ENCODE measurements at places on chromosomes 12 and 14.

DNA sequence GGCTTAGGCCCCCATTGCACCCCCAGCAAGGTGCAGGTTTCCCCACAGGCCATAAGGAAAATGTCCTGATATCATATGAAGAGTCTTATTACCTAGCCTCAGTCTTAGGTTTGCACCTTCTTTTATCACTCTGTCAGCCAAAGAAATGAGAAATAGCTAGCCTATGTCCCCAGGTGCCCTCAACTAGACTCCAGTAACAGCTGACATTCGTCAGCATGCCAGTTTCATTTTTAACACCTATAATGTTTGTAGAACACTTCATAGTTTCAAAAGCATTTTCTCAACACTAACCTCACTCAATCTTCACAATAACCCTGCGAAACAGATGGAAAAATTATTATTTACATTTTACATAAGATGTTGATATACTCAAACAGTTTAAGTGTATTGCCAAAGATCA, 24.0 kb upstream of the OR10P1 start:
- DNase-seq = no peak

DNA sequence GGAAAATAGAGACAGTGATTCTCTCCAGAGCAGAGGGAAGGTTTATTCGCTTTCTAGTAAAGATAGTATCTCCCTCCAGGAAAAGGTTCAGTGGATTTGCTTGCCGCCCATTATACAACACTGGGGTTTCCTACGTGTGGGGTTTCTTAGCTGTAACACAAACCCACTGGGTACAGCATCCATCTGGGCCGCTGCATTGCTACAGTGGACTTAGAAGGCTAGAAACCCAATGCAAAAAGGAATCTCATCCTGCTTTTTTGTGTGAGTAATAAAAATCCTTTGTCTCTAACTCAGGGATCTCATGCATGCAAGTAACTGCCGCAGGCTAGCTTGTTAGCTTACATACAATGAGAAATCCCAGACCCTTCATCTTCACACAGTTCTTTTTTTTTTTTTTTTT, 67.1 kb upstream of the BCL2L14 start:
- DNase-seq = no peak

DNA sequence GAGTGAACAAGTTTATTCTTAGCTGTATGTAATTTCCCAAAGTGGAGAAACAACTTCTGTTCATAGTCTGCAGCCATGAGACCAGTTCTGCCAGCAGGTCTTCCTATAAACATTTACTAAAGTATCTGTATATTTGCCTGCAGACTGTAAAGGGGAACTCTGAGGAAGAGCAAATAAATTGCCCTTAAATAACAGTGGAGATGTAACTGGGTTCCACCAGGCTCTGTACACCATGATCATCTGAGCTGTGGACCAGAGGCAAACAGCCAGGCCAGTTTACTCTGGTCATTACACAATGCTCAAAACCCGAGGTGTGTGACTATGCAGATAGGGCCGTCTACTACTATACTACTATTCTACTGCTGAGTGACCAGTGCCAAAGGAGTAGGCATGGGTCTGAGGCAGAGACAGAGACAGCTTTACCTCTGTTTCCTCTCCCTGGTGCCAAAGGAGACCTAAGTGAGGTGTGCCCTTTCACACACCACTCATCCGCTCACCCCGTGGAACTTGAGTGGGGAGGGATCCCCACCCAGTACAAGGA, 21.1 kb upstream of the CERS5 start:
- DNase-seq = no peak

- DNase-seq = no peak
Measured at GRCh38 chr12:31560516-31560915, 30.4 kb downstream of the DENND5B start.

GRCh38 chr12:72102150-72102549, 163.5 kb downstream of the TPH2 start:
- DNase-seq = no peak

DNA sequence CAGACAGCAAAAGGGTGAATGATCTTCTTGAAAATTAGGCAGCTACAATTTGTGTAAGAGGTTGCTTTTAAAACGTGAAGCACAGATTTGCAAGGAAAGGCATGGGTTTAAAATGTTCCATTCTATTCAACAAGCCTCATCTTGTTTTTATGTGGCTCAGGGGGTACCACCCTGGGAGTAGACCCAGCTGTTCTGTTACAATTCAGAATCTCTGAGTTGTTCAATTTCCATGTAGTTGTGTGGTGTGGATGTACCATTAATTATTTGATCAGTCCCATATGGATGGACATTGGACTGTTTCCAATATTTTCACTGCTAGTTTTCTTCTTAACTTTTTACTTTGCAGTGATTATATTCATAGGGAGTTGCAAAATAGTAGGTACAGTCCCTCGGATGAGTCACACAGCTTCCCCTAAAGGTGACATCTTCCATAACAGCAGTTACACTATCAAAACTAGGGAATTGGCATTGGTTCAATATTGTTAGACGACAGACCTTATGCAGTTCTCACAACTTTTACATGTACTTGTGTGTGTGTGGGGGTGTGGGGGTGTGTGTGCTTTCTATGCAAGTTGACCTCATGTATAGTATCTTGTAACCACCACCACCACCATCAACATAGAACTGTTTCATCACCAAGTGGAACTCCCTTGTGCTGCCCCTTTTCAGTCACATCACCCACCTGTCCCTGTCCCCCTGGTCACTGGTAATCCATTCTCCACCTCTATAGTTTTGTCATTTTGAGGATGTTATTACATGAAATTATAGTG, 59.0 kb upstream of the CAPRIN2 start:
- DNase-seq = no peak

GRCh38 chr12:115451780-115452736, 768.1 kb upstream of the TBX3 start:
- no peak for DNase-seq

- no peak for DNase-seq
Measured at GRCh38 chr14:62854951-62855350, 190.3 kb downstream of the KCNH5 start.

DNA sequence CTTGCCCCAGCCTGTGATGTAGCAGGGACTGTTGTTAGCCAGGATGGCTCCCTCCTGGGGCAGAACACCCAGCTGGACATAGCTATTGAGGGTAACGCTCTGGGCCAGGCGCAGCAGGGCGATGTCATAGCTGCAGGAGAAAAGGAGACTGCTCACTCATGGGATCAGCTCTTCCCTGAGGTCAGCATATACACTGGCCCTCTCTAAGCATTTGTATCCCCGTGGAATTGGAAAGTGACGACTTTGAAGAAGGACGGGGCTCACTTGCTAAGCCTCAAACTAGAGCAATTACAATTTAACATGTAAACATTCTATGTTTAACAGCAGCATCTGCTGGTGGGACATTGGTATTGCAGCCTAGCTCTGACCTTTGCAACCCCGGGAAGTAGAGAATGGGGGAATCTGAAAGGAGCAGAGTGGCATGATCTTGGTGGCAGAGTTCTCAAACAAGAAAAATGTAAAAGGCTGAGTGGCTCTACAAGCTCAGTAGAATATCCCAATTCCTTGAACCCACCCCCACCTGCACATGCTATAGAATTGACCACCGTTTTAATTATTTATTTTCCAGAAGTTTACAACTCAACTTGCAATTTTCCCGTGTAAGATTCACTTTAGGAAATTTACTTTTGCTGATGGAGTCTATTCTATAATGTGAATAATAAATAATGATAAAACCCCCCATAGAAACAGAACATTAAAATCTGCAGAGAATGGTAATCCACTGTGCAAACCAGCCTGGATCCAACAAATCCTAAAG, 5.0 kb downstream of the CELA1 start:
- peak; percentile 50 for DNase-seq

- no peak for DNase-seq
Measured at GRCh38 chr14:39843881-39844280, 411.6 kb upstream of the FBXO33 start.

GRCh38 chr12:108442067-108442466, 73.0 kb upstream of the FICD start:
- peak; percentile 84 for DNase-seq

DNA sequence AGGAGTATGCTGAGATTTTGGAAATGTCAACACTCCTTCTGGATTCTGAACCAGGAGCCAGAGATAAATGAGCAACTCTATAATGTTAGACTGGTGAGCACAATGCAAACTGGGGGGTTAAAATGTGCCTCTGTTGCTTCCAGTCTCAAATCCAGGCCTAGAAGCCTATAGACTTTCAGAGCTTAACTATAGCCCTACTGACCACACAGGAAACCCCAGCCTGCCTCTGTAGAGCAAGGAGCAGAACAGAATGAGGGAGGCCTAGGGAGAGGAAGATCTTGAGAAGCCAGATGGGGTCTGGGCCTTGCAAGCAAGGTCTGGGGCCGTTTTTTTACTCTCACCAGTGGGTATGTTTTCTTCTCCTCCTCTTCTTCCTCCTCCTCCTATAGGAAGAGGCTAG, 225.4 kb upstream of the KITLG start:
- no peak for DNase-seq

DNA sequence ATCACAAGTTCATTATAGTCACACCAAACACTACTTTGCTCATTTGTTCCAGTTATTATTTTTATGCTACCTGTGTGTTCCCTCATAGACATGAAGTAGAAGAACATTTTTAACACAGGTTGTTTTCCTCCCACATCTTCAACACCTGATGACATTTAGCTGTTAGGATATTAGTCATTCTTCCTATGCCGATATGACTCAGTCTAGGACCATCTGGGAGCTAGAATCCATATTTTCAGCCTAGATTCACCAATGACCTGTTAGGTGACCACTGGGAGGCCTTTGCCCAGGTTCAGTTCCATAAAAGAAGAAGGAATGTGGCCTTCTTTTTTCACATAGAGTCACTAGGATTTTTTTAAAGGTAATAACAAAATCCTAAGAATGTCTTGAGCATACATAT, 222.8 kb downstream of the C12orf42 start:
- DNase-seq = no peak

GRCh38 chr12:32290411-32290810, 108.9 kb upstream of the FGD4 start:
- no peak for DNase-seq

DNA sequence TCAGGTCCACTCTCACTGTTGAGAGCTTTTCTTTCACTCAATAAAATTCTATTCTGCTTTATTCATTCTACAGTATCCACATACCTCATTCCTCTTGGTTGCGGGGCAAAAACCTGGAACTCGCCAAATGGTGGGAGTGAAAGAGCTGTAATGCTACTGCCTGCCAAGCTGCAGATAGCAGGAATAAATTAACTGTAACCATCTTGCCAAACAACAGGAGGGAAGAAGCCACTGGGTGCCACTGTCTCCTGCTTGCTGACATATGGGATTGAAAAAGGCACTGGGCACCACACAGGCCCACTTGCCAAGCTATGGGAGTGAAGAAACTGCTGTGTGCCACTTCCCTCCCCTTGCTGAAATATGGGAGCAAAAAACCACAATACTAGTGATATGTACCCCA, 111.9 kb upstream of the CNTN1 start:
- DNase-seq = no peak

- DNase-seq = no peak
Measured at GRCh38 chr14:23358553-23359166, 6.0 kb upstream of the SLC22A17 start.

DNA sequence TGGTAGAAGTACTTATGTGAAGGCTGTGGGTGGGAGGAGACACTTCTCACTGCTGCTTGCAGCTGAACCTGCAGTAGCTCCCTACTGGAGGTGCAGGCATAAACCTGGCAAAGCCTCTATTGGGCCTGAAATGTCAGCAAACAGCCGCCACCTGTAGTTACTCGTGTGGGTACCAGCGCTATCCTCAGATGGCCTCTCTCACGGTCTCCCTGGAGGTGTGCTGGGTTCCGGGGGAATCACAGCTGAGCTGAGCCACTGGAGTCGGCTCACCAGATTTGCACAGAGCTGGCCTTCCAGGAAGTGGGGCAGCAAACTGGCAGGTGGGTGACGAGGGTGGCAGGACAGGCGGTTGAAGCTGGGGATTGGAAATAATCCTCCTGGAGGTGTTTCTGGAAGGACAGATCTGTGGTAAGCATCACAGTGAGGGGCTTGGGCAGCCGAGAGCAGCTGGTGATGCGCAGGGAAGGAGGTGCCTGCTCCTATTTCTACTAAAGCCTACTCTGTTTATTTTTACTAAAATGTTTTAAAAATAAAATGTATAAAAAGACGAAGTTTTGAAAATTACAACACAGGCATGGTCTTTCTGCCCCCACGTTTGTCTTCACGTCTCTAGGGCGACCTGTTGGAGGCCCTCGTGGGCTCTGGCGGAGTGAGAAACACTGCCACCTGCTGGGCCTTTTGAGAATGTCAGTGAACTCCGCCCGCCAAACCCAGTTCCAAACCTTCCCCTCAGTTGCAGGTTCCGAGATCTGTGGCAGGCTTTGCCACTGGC, 67.8 kb upstream of the PLEKHG3 start:
- no peak for DNase-seq

GRCh38 chr12:92290350-92290695, 144.7 kb upstream of the BTG1 start:
- DNase-seq = no peak

DNA sequence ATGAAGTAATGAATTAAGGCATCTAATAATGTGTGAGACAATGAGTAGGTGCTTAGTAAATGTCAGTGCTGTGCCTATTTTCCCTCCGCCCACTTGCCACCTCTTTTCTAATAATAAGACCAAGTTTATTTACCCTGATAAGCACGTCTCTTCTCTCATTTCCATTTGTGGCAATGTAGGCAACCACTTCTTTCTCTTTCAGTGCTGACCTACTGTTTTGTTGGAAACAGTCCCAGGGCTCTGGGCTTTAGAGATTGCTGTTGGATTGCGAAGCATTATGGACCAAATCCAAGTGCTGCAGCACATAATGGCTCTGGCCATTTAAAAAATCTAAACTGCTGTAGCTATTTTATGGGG, 141.3 kb upstream of the PLEKHG7 start:
- DNase-seq = no peak

DNA sequence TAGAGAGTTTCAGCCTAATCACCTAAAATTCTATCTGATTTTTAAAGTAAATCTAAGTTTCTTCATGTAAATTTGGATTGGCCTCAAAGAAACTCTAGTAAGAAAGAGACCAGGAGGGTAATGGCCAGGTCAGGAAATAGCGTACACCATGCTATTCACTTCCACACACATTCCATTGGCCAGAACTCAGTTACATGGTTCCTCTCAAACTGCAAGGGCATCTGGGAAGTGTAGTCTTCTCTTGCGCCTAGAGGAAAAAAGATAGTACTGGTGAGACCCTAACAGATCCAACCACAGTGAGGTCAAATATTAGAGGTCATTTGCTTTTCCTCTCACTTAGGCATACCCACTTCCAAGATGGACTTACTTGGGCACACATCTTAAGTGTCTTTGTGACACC, 39.1 kb downstream of the MBIP start:
- DNase-seq = no peak

DNA sequence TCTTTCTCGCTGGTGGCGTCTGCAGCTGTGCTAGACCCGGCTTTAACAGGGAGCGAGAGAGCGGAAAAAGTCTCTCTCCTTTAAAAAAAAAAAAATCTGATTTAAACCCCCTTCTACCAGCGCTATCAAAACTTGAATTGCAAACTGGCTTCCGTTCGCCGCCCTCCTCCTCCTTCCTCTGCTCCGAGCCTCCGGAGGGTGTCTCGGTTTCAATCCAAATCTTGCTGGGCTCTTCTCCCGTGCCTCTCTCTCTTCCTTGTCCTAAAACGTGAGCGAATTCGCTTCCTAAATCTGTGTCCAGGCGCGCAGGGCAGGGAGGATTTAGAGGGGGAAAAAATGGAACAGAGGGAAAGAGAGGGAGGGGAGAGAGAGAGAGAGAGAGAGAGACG, 272 bp downstream of the TBX3 start:
- no peak for DNase-seq

Data from SK-N-MC (cell line).